Ureter (tissue), 1 donor: ENCODE measurements at places on chromosomes 6 and 20.

DNA sequence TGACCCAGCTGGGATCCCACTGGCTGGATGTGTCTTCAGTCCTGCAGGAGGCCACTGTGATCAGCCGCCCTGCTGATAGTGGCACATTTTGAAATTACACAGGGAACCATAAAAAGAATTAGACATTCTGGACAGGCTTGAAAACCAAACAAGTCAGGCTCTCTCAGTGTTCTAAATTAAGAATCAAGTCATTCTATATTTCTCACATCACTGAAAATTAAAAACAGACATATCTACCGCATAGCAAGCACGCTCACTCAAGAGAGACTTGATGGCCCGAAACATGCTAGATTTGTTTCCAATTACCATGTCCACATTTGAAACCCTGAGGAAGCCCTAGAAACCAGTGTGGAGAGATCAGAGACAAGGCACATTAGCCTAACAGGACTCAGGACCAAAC lies 57.7 kb downstream of the NFATC2 start:
- DNase-seq = no peak

- DNase-seq = no peak
Measured at GRCh38 chr6:162467679-162468078, 259.9 kb downstream of the PRKN start.

DNA sequence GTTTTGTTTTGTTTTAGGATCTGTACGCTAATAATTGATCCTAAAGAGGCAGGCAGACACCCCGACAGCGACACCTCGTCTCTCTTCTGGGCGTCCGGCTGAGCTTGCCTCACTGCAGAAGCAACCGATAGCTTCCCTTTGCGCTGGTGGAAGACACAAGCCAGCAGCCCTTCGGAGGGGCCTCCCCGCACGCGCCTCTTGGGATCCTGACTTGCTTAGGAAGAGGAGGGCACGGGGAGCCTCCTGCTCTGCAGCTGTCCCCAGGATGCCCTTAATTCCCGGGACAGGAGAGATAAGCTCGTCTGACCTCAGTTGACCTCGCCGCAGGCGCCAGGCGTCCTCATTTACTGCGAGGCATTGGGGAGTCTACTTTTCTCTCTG lies 94.0 kb downstream of the CD83 start:
- DNase-seq = peak; percentile 55

DNA sequence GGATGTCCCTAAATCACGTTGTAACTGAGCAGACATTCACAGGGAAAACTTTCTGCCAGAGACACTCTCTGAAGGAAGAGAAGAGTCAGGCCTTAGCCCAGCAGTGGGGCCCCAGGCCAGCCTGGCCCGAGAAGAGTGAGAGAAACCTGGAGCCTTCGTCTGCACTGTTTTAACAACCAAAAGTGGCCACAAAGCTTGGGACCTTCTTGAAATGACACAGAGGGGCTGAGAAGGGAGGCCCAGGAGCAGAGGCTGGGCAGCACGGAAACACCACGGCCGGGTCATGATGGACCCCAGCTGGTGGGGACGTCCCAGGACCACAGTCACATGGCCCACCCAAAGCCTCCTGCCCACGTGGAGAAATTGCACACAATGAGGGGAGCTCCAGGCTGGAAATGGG lies 126.8 kb upstream of the THBS2 start:
- peak; percentile 40 for DNase-seq

GRCh38 chr6:13513626-13514502 lies 26.5 kb upstream of the GFOD1 start:
- DNase-seq = no peak

DNA sequence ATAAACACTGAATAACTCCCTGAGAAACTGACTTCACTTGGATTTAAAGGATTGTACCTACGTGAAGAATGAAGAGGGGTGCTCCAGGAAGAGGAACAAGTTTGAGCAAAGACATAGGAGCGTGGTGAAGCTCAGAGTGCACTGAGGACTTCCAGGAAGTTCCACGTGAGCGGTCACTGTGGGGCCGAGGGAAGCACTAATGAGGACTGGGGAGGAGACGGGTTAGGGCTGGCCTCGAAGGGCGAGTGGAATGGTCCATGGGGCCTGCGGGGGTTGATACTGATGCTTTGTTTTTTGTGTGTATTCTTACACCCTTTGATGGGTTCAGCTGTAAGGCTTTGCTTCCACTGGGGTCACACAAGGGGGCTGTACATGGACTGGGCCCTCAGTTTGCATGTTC lies 91.9 kb downstream of the CDH4 start:
- DNase-seq = no peak
